ENCODE measurements at places on chromosomes 7 and 10. TPM values are rescaled to one million over a fixed set of nuclear protein-coding genes. Genes with fewer than 3 reads are reported as not detected.

The MYL10 gene
- total RNA-seq, result not detected

The PROSER2 gene
- total RNA-seq, result 2.0 TPM

The SAP25 gene
- total RNA-seq, result 1.5 TPM

The DNA2 gene
- 85.4 TPM for total RNA-seq

The ANKRD30A gene
- not detected for total RNA-seq

DNA sequence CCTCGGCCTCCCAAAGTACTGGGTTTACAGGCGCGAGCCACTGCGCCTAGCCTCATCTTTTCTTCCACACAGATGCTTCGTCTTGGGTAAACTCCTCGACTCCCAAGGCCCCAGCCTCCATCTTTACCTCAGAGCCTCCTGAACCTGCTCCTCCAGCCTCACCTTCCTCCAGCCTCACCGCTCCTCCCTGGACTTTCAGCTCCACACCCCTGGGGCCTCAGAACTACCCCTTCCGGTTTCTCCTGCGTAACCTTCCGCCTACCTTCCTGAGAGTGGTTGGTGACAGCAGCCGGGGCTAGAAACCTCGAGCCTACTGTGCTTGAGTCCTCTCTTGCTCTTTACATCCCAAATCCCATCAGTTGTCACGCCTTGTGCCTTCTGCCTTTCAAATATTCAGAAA, 45.8 kb downstream of the FKBP6 start:
- H3K36me3 ChIP-seq, result no peaks in the 10 kb centered on the region
- H3K4me3 ChIP-seq, result no peak overlapping the region
- no peaks in the 10 kb centered on the region for H3K4me1 ChIP-seq
- no peak for DNase-seq

DNA sequence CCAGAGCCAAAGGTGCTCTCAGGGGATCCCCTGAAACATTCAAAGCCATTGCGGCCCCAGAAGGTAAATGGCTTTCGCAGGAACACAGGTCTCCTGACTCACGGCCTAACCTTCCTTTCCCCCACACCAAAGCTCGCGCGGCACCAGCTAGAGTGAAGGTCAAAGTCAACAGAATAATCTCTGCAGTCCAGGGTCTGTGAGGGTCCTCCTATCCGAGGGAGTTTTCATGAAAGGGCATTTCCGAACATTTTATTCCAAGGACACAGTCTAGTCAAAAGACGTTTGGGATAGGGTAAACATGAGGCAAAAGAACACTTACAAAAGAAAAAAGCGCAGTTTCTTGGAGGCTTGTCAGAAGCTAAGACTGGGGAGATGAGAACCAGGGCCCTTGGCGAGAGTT, 559 bp upstream of the STEAP2 start:
- H3K4me1 ChIP-seq, result peaks cover 20% of the 10 kb centered on the region
- H3K36me3 ChIP-seq, result no peaks in the 10 kb centered on the region
- peaks cover 20% of the 10 kb centered on the region for H3K27me3 ChIP-seq
- H3K27ac ChIP-seq, result no peak overlapping the region
- DNase-seq, result no peak

GRCh38 chr10:123187781-123188180, 33.6 kb downstream of the BUB3 start:
- no peaks in the 10 kb centered on the region for H3K4me1 ChIP-seq
- no peaks in the 10 kb centered on the region for H3K36me3 ChIP-seq
- no peak overlapping the region for H3K4me3 ChIP-seq
- no peak overlapping the region for H3K27ac ChIP-seq
- DNase-seq, result no peak

DNA sequence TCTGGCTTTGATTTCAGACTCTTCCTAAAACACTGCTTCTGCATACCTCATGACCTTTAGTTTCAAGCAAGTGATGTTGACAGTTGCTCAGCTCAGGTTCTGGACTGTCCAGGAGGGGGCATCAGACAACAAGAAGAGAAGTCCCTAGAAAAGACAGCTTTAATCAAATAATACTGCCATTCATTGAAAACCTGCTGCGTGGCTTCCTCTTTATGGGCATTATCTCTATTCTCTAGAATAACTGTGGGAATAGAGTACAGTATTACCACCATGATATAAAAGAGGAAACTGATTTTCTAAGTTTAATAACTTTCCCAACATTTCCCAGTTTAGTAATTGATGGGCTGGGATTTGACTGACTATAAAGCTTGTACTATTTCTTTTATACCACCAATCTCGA, 170.4 kb downstream of the SNX13 start:
- no peak overlapping the region for H3K4me3 ChIP-seq
- H3K27ac ChIP-seq, result no peak overlapping the region
- DNase-seq, result peak; percentile 78
- H3K36me3 ChIP-seq, result no peaks in the 10 kb centered on the region
- H3K27me3 ChIP-seq, result no peaks in the 10 kb centered on the region

- H3K27ac ChIP-seq, result no peak overlapping the region
- H3K4me3 ChIP-seq, result no peak overlapping the region
- DNase-seq, result no peak
- peaks cover 10% of the 10 kb centered on the region for H3K4me1 ChIP-seq
- no peaks in the 10 kb centered on the region for H3K27me3 ChIP-seq
- no peaks in the 10 kb centered on the region for H3K36me3 ChIP-seq
These were observed 266.5 kb upstream of the NPY start for GRCh38 chr7:24017519-24017918.

GRCh38 chr7:16260236-16260728, 161.1 kb downstream of the CRPPA start:
- no peak for DNase-seq
- no peaks in the 10 kb centered on the region for H3K4me1 ChIP-seq
- no peak overlapping the region for H3K27ac ChIP-seq
- H3K27me3 ChIP-seq, result no peaks in the 10 kb centered on the region
- H3K4me3 ChIP-seq, result no peak overlapping the region

GRCh38 chr10:118672766-118673715, 77.6 kb upstream of the PRLHR start:
- no peaks in the 10 kb centered on the region for H3K27me3 ChIP-seq
- peaks cover 21% of the 10 kb centered on the region for H3K4me1 ChIP-seq
- no peak overlapping the region for H3K4me3 ChIP-seq
- H3K27ac ChIP-seq, result no peak overlapping the region
- H3K36me3 ChIP-seq, result no peaks in the 10 kb centered on the region

GRCh38 chr10:120605410-120605809, 148.4 kb downstream of the PLPP4 start:
- no peak for DNase-seq
- no peak overlapping the region for H3K27ac ChIP-seq
- peaks cover 14% of the 10 kb centered on the region for H3K4me1 ChIP-seq
- no peaks in the 10 kb centered on the region for H3K36me3 ChIP-seq
- no peak overlapping the region for H3K4me3 ChIP-seq
- no peaks in the 10 kb centered on the region for H3K27me3 ChIP-seq

DNA sequence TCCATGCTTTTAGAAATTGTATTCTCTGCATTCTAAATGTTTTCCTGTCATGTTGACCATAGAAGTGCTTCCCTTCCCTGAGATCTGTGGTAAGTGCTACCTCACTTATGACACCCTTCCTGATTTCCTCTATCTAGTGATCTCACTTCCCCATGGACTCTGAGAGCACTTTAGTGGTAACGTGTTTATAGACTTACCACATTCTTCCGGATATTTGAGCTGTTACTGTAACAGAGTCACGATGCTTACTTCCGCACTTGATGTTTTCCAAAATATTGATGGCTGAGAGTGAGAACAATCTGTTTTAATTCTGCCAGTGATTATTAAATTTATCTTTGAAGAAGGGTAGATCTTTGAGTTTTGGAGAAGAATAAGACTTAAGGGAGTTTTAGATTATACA, 60.1 kb upstream of the NAMPT start:
- no peaks in the 10 kb centered on the region for H3K27me3 ChIP-seq
- H3K36me3 ChIP-seq, result no peaks in the 10 kb centered on the region
- no peak overlapping the region for H3K27ac ChIP-seq
- DNase-seq, result no peak
- H3K4me1 ChIP-seq, result no peaks in the 10 kb centered on the region
- H3K4me3 ChIP-seq, result no peak overlapping the region

DNA sequence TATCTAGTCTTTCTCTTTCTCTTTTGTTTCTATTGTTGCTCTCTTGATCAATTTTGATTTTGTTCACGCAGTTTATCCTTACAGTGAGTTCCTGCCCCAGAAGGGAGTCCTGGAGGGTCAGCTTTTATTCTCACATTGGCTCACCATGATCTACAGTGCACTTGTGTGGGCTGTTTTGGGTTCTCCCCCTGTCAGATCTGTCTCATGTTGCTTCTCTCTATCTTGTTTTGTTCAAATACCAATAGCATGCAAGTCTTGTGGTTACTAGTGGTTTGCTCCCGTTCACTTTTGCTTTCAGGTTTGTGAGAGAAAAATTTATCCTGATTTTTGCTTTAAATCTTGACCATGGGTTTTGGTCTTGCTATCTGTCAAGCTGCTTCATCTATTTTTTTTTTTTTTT, 74.3 kb downstream of the PTN start:
- no peaks in the 10 kb centered on the region for H3K36me3 ChIP-seq
- no peak overlapping the region for H3K4me3 ChIP-seq
- no peaks in the 10 kb centered on the region for H3K27me3 ChIP-seq
- H3K4me1 ChIP-seq, result no peaks in the 10 kb centered on the region
- DNase-seq, result no peak

- no peaks in the 10 kb centered on the region for H3K27me3 ChIP-seq
- H3K4me1 ChIP-seq, result peaks cover 6% of the 10 kb centered on the region
- no peak overlapping the region for H3K4me3 ChIP-seq
These were observed 27.6 kb downstream of the SDHAF3 start for GRCh38 chr7:97145068-97145467.

DNA sequence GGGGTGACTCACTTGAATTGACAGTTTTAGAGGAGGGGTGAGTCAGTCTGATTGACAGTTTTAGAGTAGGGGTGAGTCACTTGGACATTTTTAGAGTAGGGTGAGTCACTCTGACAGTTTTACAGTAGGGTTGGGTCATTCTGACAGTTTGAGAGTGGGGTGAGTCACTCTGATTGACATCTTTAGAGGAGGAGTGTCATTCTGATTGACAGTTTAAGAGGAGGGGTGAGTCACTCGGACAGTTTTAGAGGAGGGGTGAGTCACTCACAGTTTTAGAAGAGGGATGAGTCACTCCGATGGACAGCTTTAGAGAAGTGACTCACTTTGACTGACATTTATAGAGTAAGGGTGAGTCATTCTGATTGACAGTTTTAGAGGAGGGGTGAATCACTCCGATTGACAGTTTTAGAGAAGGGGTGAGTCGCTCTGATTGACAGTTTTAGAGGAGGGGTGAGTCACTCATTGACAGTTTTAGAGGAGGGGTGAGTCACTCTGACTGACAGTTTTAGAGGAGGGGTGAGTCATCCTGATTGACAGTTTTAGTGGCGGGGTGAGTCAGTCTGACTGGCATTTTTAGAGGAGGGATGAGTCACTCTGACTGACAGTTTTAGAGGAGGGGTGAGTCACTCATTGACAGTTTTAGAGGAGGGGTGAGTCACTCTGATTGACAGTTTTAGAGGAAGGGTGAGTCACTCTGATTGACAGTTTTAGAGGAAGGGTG, 595.9 kb downstream of the DNAJB6 start:
- no peak for DNase-seq
- H3K36me3 ChIP-seq, result no peaks in the 10 kb centered on the region
- no peak overlapping the region for H3K4me3 ChIP-seq
- H3K27ac ChIP-seq, result no peak overlapping the region
- peaks cover 13% of the 10 kb centered on the region for H3K4me1 ChIP-seq
- H3K27me3 ChIP-seq, result no peaks in the 10 kb centered on the region

DNA sequence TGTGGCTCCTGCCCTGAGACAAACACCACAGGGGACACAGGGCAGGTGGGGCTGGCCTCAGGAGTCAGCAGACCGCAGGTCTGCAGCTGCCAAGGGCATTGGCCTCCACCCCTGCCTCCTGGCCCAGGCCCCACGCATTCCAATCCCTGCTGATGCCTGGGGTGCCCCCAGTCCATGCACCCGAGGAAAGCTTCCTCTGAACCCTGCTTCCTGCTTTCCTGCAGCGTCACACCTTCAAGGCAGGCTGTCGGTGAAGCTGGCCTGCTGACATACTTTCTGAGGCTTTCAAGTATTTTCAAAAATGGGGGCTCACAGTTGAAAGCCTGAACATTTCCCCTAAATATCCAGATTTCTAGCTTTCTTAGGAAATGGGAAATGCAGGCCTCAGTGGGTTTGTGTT, 22.5 kb upstream of the ANTXRL start:
- H3K4me3 ChIP-seq, result no peak overlapping the region
- no peaks in the 10 kb centered on the region for H3K27me3 ChIP-seq
- H3K27ac ChIP-seq, result no peak overlapping the region
- H3K36me3 ChIP-seq, result no peaks in the 10 kb centered on the region
- no peaks in the 10 kb centered on the region for H3K4me1 ChIP-seq

- H3K27ac ChIP-seq, result no peak overlapping the region
- H3K4me3 ChIP-seq, result no peak overlapping the region
- no peaks in the 10 kb centered on the region for H3K4me1 ChIP-seq
- DNase-seq, result no peak
- no peaks in the 10 kb centered on the region for H3K36me3 ChIP-seq
These were observed 14.3 kb downstream of the PCBD1 start for GRCh38 chr10:70874061-70874460.

DNA sequence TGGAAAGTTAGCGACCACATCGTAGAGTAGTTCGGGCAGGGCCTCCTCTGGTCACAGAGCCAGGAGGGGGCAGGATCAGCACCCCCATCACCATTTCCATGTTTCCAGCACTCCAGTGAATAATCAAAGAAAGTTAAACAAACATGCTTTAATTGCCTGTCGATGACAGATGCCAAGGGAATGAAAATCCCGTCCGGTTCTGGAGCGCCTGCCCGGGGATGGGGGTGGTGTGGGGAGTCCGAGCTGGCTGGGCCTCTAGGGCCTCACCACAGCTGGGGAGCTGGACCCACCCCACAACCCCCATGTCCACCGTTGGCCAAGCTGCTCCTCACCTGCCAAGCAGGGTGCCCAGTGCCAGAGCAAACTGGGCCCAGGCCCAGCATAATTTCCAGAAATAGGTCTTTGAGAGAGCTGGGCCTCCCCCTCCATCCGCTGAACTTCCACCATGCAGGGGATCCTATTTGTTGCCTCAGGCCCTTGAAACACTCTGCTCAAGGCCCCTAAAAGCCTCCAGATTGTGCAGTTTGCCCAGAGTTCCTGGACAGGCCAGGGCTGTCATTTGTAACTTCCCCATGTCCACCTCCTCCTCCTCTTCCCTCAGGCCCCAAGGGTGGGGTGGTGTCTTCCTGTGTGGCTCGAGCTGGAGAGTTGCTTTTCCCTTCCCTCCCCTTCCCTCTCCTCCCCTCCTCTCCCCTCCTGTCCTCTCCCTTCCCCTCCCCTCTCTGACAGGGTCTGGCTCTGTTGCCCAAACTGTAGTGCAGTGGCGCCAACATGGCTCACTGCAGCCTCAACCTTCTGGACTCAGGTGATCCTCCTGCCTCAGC, 101.0 kb downstream of the MYL10 start:
- no peak overlapping the region for H3K4me3 ChIP-seq
- no peaks in the 10 kb centered on the region for H3K4me1 ChIP-seq
- H3K27ac ChIP-seq, result no peak overlapping the region
- no peaks in the 10 kb centered on the region for H3K36me3 ChIP-seq
- DNase-seq, result no peak

- no peaks in the 10 kb centered on the region for H3K4me1 ChIP-seq
- H3K36me3 ChIP-seq, result no peaks in the 10 kb centered on the region
- H3K4me3 ChIP-seq, result no peak overlapping the region
- no peaks in the 10 kb centered on the region for H3K27me3 ChIP-seq
These were observed 37.6 kb upstream of the NPSR1 start for GRCh38 chr7:34620425-34620824.
